T-helper 9 cell (primary cell): ENCODE measurements at places on chromosomes 7 and 10.

- no peak for DNase-seq
These were observed 320.3 kb downstream of the WDR37 start for GRCh38 chr10:1376384-1376945.

DNA sequence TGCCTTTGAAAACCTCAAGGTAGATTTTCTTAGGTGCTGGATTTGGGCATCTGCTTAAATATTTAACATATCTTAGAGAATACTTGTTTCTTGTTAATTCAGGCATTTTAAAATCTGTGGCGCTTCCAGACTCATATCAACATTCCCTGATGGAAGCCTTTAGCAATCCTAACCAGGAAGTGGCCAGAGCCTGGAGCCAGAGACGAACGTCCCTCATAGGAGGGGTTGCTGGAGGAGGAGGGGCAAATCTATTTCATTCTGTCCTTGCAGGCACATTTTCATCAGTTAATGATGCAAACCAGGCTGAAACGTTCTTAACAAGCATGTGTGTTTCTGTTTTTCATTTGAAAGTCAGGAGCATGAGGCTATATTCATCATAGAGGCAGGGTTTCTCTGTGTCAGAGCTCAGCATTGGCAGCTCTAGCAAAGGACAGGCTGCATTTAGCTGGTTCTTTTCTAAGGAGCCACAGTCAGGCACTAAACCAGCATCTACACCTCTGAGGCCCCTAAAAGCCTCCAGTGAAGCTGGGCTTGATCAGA is 17.8 kb upstream of the IFIT2 start:
- DNase-seq = no peak

DNA sequence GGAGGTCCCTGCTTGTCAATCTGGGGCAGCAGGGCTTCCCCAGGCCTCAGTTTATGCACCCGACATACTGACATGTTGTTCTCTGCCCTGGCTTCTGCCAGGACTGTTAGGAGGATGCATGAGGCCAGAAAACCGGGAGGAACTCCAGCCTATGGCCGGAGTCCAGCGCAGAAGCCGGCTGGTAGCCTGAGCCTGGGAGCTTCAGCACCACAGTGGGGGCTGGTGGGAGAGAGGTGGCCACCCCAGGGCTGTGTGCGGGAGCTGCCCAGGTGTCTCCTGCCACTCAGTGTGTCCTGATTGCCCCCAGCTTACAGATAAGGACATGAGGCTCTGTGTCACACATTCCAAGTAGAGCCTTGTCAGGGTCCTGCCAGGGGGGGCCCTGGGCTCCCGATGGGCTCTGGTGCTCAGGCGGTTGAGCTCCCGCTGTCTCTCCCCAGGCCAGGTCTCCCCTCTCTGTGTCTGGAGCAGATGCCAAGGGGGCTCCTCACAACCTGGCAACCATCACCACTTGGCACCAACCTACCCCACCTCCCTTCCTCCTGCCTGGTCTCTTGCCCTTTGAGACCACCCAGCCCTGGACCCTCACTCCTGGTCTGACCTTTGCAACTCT is 32.3 kb downstream of the PPIF start:
- no peak for DNase-seq

GRCh38 chr7:2109251-2109872 is 123.4 kb downstream of the MAD1L1 start:
- no peak for DNase-seq

DNA sequence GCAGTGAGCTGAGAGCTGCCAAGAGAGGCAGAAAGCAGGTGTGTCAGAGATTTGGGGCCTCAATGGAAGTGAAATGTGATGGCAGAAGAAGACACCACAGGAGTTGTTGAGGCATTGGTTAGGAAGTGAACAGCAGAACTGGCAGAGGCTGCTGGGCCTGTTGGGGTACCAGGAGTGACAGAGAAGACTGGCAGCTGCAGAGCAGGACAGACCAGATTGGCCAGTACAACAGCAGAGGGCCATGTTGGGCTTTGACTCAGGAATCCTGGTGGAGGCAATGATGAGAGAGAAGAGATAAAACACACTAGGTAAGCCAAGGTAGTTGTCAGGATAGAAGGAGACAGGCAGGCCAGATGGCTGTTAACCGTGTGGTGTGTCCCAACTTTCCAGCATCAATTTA is 19.9 kb upstream of the HERPUD2 start:
- DNase-seq = no peak

GRCh38 chr10:114879093-114879492 is 57.5 kb downstream of the FHIP2A start:
- no peak for DNase-seq

- no peak for DNase-seq
These were observed 85.7 kb upstream of the INHBA start for GRCh38 chr7:41788556-41788955.

DNA sequence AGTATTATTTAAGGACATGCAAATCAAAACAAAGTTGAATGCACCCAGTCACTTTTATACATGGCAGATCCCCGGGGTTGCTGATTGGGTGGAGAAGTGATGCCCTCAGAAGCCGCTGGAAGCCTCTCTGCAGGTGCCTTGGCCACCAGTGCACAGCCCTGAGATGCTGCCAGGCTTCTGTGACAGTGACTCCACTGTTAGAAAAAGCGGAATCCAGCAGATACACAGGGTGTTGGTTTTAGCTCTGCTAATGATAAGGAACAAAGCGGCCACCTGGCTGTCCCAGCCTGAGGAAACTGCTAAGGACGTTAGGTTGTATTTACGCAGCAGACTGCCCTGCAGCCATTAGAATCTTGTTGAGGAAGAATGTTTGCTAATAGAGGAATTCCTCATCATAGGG is 47.5 kb downstream of the JAKMIP3 start:
- DNase-seq = no peak

DNA sequence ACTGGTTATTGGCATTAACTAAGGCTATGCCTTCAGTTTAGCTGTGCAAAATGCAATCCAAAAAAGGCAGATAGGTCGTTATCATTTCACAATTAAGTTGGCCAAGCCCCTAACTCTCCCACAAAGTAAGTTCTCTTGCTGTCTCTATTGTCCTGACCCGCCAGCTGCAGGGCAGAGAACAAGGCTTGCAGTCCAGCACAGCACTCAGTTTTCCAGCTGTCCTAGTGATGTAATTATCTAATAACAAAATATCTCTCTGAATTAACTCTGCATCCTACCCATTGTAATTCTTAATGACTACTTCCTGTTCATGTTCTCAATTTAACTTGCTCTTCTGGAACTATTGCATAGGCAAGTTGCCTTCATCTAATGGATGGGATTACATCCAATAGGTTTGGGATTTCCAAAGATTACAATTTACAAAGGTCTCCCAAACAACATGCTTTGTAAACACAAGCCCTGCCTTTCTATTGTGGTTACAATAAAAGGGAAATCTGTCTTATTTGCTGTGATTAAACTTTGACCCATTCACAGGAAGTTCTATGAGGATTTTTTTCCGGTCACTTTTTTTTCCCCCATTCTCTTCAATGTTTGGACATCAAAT is 55.2 kb downstream of the CDK6 start:
- no peak for DNase-seq

GRCh38 chr7:2962865-2963264 is 80.8 kb downstream of the CARD11 start:
- DNase-seq = no peak

GRCh38 chr10:102665904-102666509 is 21.7 kb downstream of the TRIM8 start:
- DNase-seq = no peak

GRCh38 chr7:77823787-77824186 is 25.2 kb downstream of the PHTF2 start:
- DNase-seq = no peak

GRCh38 chr10:58781873-58782488 is 269.3 kb downstream of the BICC1 start:
- DNase-seq = no peak
